PC-9 (cell line): ENCODE measurements at places on chromosomes 3 and 15. TPM values are rescaled to one million over a fixed set of nuclear protein-coding genes. Genes with fewer than 3 reads are reported as not detected.

DNA sequence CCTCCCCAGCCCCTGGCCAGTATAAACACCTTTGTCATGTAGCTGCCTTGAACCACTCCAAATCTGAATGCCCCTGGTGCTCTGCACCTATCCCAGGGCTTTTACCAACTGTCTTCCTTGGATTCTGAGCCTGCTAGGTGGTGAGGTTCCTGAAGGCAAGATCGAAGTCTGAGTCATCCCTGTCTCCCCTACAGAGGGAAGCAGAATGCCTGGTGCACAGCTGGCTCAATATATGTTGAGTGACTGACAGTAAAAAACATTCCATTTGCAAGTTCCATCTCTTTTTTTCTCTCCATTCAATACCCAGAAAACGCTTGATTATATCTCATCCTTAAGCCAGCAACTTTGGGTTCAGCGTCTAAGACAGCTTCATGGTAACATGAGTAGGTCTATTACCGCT, 24.7 kb downstream of the SLC24A1 start:
- H3K27ac ChIP-seq, result no peak overlapping the region
- DNase-seq, result no peak
- H3K4me1 ChIP-seq, result no peaks in the 10 kb centered on the region
- H3K4me3 ChIP-seq, result no peak overlapping the region

- H3K27ac ChIP-seq, result no peak overlapping the region
- H3K4me3 ChIP-seq, result no peak overlapping the region
- no peaks in the 10 kb centered on the region for H3K36me3 ChIP-seq
These were observed 250.3 kb downstream of the SLC9A9 start for GRCh38 chr3:143597774-143598652.

GRCh38 chr3:133970916-133971315, 58.8 kb downstream of the SLCO2A1 start:
- no peak overlapping the region for H3K4me3 ChIP-seq
- DNase-seq, result no peak
- H3K27ac ChIP-seq, result no peak overlapping the region

GRCh38 chr15:51121631-51122225, 27.0 kb upstream of the TNFAIP8L3 start:
- no peak for DNase-seq
- peaks cover 9% of the 10 kb centered on the region; the same call in 1 of the 2 replicates for H3K4me1 ChIP-seq
- no peak overlapping the region for H3K4me3 ChIP-seq
- no peaks in the 10 kb centered on the region for H3K36me3 ChIP-seq
- H3K27me3 ChIP-seq, result no peaks in the 10 kb centered on the region

GRCh38 chr15:71226536-71227455, 111.5 kb downstream of the THSD4 start:
- H3K4me1 ChIP-seq, result no peaks in the 10 kb centered on the region
- no peaks in the 10 kb centered on the region for H3K36me3 ChIP-seq
- no peak overlapping the region for H3K4me3 ChIP-seq
- H3K27ac ChIP-seq, result no peak overlapping the region
- H3K27me3 ChIP-seq, result no peaks in the 10 kb centered on the region

- no peaks in the 10 kb centered on the region for H3K36me3 ChIP-seq
- DNase-seq, result no peak
- peak overlapping the region; percentile 91 for H3K4me3 ChIP-seq
- H3K27ac ChIP-seq, result peak overlapping the region; percentile 73; the same call in 1 of the 2 replicates
These were observed 1.6 kb upstream of the MEIS2 start for GRCh38 chr15:37101980-37102304.

The CHRM5 gene
- not detected in 2 replicates for total RNA-seq

The GRK7 gene
- total RNA-seq, result not detected in 2 replicates

The BMF gene
- 8.2 and 11.0 TPM in 2 replicates for total RNA-seq
